K562 (cell line): ENCODE measurements at places on chromosomes 3 and 15.

- no peak for DNase-seq
Measured at GRCh38 chr15:29734917-29735572, 87.2 kb downstream of the TJP1 start.

DNA sequence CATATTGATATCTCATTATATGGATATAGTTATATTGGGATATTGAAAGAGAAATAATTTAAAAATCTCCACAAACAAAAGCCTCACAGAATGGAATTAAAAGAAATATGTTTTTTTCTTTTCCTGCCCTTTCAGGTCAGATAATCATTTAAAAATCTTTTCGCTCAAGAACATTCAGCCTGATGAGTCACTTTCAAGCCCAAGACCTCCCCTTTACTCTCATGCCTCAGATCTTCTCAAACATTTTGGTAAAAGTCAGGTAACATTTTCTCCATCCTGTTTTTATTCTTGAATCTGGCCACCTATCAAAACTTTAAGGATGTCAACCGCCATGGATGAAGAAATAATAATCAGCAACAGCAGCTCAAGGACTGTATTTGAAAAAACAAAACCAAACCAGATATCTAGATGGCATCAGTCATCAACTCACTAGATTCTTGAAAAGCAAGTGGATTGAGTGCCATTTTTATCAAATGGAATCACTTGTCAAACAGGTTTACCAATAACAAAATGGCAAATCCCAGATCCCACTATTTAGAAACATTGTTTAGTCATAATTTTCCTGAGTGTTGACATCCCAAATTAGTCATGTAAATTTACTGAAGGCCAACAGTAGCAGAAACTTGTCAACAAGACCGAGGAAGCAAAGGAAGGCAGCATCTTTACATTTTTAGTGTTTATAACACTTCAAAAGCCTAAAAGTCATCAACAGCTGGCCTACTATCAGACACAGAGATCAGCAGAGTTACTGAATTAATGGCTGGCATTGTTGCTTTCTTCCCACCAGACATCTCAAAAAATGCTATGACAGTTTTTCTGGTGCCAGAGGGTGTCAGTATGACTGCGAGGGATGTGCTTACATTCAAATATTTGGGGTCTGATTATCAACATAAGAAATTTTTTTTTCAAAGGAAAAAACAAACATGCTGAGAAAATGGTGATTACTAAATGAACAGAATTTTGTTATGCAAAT is 444.7 kb downstream of the MAGI1 start:
- peak; percentile 20 for DNase-seq

- DNase-seq, result no peak
Measured at GRCh38 chr3:107209302-107209990, 167.8 kb upstream of the CCDC54 start.

- DNase-seq, result no peak
Measured at GRCh38 chr3:13141183-13141582, 68.0 kb upstream of the IQSEC1 start.

DNA sequence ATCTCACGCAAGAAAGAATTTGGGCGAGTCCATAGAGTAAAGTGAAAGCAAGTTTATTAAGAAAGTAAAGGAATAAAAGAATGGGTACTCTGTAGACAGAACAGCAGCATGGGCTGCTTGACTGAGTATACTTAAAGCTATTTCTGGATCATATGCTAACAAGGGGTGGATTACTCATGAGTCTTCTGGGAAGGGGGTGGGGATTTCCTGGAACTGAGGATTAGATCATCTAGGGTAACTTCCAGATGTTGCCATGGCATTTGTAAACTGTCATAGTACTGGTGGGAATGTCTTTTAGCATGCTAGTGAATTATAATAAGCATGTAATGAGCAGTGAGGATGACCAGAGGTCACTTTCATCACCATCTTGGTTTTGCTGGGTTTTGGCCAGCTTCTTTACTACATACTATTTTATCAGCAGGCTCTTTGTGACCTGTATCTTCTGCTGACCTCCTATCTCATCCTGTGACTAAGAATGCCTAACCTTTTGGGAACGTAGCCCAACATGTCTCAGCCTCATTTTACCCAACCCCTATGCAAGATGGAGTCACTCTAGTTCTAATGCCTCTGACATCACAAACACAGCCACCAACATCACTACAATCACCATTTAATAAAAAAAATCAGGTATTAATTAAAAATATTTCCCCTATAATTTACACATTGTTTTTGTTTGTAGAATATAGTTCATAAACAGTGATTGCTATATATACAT is 890.7 kb upstream of the EPHA6 start:
- no peak for DNase-seq

GRCh38 chr15:92663250-92663951 is 7.8 kb upstream of the FAM174B start:
- no peak for DNase-seq

DNA sequence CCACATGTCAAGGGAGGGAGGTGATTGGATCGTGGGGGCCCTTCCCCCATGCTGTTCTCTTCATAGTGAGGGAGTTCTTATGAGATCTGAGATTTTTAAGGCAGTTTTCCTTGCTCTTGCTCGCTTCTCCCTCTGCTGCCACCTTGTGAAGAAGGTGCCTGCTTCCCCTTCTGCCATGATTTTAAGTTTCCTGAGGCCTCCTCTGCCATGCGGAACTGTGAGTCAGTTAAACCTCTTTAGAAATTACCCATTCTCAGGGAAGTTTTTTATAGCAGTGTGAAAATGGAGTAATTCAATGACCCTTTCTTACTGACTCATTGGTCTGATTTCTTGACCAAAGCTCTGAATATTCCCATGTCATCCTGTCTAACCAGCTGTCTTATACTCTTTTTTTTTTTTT is 484.4 kb upstream of the TPRG1 start:
- no peak for DNase-seq

GRCh38 chr3:139302084-139302800 is 41.6 kb upstream of the MRPS22 start:
- no peak for DNase-seq

DNA sequence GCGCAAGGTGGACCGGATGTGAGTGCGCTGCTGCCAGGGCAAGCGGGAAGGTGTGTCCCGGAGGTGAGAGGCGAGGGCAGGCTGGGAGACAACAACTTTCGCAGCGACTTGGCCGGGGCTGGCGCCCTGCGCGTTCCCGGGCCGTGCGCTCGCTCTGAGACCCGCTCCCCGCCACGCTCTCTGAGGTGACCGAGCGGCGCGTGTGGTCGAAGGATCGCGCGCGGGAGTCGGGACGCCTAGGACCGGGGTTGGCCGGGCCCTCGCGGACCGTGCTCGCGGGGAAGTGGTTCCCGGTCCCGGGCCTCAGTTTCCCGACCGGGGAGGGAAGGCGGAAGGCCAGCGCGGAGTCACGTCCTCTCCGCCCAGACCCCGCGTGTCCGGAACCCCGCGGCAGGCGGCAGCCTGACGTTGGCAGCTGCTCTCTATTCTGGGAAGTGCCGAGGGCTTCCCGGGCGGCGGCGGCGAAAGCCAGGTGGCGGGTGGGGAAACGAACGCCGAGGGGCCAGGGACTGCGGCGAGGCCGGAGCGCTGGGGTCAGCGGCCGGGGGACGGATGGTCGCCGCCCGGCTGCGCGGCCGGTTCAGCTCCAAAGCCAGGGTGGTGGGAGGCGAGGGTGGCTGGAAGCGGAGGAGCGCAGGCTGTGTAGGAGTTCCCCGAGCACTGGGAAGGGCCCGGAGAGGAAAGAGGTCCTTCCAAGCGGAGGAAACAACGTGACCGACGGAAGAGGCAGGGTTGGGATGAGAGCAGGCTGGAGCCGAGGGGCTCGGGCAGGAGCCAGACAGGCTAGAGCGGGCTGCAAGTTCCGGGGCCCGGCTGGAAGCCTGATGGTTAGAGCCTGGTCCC is 1.0 kb upstream of the IGF2BP2 start:
- DNase-seq, result peak; percentile 65

DNA sequence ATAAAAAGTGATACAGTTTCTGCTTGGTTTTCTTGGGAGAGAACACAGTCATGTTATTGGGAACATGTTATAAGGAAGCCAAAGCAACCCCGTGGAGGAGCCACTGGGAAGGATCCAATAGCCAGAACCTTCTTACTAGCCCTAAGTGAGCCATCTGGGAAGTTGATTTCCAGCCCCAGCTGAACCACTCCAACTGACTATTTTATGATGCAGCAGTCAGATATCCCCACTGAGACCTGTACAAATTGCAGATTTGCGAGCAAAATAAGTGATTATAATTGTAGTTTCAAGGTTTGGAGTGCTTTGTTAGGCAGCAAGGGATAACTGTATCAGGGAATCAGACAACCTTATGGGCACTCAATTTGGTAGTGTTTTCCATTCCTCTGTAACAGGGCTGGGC is 43.3 kb upstream of the ZPLD1 start:
- no peak for DNase-seq

- no peak for DNase-seq
Measured at GRCh38 chr3:113533534-113533892, 1.2 kb downstream of the SIDT1 start.

- peak; percentile 37 for DNase-seq
Measured at GRCh38 chr3:14410106-14410502, 7.7 kb downstream of the SLC6A6 start.

DNA sequence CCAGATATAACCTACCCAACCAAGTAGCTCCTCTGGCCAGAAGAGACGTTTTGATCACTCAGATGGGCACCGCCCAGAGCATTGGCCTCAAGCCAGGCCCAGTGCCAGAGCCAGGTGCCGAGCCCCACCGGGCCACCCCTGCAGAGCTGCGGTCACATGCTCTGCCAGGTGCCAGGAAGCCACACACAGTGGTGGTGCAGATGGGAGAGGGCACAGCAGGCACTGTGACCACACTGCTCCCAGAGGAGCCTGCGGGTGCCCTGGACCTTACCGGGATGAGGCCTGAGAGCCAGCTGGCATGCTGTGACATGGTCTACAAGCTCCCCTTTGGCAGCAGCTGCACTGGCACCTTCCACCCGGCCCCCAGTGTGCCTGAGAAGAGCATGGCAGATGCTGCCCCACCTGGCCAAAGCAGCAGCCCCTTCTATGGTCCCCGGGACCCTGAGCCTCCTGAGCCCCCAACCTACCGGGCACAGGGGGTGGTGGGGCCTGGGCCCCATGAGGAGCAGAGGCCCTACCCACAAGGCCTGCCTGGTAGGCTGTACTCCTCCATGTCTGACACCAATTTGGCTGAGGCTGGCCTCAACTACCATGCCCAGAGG is 19.1 kb upstream of the APEH start:
- no peak for DNase-seq

- DNase-seq, result peak; percentile 76
Measured at GRCh38 chr3:186461141-186461540, 83.0 kb downstream of the CRYGS start.

DNA sequence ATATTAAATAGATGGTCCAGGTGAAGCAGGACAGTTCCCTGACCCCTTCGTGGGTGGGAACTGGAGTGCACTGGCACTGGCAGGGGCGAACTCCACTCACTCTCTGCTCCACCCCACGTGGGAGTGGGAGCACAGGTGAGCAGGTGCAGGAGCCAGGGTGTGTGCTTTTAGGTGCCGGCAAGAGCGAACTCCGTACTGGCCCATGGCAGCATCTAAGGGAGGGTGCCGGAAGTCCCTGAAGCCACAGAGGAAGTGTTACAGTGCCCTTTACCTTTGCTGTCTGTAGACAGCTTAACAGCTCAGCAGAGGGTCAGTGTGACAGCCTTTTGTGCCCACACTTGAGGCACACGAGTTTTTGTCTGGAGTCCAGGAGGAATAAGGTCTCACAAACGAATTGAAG is 26.7 kb upstream of the PIAS1 start:
- no peak for DNase-seq

- no peak for DNase-seq
Measured at GRCh38 chr3:192219926-192220325, 507.4 kb downstream of the FGF12 start.

- DNase-seq, result peak; percentile 91
Measured at GRCh38 chr3:9422712-9423424, 25.5 kb downstream of the SETD5 start.

DNA sequence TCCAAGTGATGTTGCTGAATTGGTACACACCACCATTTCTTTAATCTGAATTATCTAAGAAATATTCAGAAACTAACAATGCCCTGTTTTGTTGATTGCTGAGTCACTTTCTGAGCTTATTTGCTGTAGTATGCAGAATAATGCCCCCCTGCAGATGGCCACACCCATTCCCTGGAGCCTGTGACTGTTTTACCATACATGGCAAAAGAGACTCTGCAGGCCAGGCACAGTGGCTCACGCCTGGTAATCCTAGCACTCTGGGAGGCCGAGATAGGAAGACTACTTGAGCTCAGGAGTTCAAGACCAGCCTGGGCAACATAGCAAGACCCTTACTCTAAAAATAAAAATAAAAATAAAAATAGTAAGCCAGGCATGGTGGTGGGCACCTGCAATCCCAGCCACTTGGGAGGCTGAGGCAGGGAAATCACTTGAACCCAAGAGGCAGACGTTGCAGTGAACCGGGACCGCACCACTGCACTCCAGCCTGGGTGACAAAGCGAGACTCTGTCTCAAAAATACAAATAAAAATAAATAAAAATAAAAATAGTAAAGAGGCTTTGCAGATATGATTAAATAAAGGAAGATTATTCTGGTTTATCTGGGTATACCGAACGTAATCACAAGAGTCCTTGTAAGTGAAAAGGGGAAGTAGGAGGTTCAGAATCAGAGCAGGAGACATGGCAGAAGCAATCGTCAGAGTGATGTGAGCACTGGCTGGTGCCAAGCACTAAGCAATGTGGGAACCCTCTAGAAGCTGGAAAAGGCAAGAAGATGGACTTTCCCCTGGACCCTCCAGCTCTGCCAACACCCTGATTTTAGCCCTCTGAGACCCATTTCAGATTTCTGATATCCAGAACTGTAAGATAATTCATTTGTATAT is 19.0 kb downstream of the PCYT1A start:
- DNase-seq, result no peak

DNA sequence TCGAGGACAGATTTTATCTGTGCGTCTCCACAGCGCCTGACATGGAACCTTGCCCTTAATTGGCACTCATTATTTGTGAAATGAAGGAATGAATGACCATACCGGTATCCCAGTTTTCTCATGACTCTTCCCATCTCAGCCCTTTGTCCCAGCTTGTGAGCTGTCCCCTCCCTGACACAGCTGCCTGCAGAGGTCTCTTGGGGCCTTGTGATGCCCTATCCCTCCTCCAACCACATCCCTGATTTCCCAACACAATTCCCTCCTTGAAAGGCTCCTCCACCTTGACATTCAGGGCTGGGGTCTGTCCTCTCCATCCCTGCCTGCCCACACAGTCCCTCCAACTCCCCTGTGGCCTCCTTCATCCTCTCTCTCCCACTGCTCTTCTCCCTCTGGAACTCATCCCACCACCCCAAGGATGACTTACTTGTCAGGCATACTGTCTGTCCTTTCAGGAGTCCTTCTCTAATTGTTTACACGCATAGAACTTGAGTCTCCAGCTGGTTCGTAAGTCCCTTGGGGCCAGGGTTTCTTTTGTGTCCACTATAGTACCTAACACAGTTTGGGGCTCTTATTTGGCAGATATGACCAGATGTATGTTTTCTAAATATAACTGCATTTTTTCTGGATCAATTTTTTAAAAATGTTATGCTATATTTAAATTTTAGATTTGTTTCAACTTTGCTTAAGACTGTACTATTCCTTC is 35.6 kb upstream of the FILIP1L start:
- no peak for DNase-seq

- DNase-seq, result no peak
Measured at GRCh38 chr15:22945071-22945470, 35.1 kb downstream of the CYFIP1 start.
